ENCODE measurements at places on chromosomes 1 and 21.

- no peak for DNase-seq
These were observed 193.1 kb upstream of the DAB1 start for GRCh38 chr1:57616921-57617320.

- no peak for DNase-seq
These were observed 52.4 kb downstream of the TOR1AIP2 start for GRCh38 chr1:179825206-179825605.

GRCh38 chr1:97412737-97413136 is 508.1 kb downstream of the DPYD start:
- no peak for DNase-seq

GRCh38 chr1:25799935-25800702 is at the start of gene SELENON:
Gene SELENON (plus strand): TSS chr1:25800193. CDS start chr1:25800231, 38 bp downstream.
- no peak for DNase-seq

- DNase-seq = no peak
These were observed at the start of gene SDC3 for GRCh38 chr1:30908696-30909364. Gene SDC3 (minus strand): TSS chr1:30908758. CDS start chr1:30908586, 172 bp downstream.

GRCh38 chr1:38489844-38490270 is 369.7 kb downstream of the RRAGC start:
- no peak for DNase-seq

DNA sequence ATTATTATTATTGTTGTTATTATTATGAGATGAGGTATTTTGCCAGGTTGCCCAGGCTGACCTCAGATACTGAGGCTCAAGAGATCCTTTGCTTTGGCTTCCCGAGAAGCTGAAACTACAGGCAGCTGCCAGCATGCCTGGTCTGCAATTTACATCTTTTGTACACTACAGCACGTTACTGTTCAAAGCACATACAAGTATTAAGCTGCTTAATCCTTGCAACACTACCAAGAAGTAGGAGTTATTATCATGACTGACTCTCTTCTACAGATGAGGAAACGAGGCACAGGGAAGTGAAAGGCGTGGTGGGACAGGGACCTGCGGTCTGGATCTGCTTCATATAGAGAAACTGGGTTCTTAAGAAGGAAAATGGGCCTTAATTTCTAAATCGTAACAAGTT is 11.6 kb downstream of the ERG start:
- DNase-seq = no peak

DNA sequence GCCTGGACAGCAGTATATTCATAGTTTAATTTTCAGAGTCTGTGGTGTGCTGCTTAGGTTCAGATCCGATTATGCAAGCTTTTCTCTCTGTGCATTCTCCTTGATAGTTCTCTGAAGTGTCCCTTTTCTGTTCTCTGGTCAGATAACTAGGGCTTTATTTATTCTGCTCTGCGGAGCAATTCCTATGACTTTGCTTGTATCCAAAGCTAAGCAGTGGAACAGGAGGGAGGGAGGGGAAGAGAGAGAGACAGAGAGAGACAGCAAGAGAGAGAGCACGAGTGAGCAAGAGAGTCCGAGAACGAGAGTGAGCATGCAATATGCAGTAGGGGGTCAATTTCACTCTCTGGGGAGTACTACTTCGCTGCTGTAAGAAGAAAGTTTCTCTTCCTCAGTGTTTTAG is 113.3 kb downstream of the XPR1 start:
- DNase-seq = no peak

DNA sequence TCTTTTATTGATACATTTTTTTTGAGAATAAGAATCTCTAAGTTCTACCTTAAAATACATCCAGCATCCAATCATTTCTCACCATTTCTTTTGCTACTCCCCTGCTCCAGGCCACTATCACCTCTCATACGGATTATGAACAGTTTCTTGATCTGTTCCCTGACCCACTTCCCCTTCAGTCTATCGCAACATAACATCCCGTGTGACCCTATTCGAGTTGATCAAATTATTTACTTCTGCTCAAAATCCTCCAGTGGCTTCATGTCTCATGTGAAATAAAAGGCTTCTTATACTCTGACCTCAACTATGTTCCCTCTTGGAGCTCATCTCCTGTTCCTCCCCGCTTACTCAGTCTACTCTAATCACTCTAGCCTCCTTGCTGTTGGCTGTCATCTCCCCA is 5.2 kb downstream of the ALG14 start:
- no peak for DNase-seq

DNA sequence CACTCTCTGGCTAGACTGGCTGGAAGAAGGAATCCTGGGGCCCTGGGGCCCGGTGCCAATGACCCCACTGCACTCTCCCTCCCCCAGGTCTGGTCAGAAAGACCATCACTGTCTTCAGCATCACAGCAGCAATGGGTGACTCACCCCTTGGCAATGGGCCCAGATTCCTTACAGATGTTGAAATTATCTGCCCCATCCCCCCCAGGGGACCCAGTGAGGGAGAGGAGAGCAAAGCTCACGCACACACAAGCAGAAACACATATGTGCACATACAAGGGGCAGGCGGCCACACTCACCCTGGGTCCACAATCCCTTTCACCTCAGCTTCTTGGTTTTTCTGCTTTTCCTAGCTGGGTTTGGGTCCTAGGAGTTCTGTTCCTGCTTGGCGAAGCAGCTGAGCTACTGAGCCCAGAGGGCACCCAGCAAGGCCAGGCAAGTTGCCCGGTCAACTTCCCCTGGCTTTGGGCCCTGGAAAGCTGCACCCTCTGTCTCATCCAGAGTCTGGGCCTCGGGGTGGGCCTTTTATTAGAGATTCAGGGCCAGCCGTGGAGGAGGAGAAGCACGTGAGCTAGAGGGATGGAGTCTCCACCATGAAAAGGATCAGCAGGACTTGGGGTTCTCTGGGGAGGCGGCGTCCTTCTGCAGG is 2.6 kb downstream of the COL16A1 start:
- DNase-seq = no peak

- no peak for DNase-seq
These were observed 154.0 kb upstream of the WNT4 start for GRCh38 chr1:22296701-22297591.

GRCh38 chr21:31909153-31910073 is 36.6 kb downstream of the HUNK start:
- DNase-seq = no peak

GRCh38 chr1:230120921-230121381 is 53.9 kb downstream of the GALNT2 start:
- no peak for DNase-seq

DNA sequence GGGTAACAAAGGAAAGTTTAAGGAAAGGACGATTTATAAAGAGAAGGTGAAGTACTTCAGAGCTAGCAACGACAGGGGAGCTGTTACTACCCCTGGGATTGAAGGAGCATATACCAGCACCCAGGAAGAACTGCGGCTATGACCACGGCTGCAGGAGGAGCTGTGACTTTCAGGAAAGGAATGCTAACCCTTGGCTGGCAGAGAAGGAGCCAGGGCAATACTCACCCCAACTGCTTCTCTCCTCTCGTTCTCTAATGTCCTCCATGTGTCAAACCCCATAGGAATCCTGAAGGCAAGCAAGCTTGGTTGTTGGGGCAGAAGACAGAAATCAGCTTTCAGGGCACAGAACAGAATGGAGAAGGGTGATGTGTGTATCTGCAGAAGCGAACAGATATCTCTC is 120.5 kb downstream of the TMEM53 start:
- no peak for DNase-seq

DNA sequence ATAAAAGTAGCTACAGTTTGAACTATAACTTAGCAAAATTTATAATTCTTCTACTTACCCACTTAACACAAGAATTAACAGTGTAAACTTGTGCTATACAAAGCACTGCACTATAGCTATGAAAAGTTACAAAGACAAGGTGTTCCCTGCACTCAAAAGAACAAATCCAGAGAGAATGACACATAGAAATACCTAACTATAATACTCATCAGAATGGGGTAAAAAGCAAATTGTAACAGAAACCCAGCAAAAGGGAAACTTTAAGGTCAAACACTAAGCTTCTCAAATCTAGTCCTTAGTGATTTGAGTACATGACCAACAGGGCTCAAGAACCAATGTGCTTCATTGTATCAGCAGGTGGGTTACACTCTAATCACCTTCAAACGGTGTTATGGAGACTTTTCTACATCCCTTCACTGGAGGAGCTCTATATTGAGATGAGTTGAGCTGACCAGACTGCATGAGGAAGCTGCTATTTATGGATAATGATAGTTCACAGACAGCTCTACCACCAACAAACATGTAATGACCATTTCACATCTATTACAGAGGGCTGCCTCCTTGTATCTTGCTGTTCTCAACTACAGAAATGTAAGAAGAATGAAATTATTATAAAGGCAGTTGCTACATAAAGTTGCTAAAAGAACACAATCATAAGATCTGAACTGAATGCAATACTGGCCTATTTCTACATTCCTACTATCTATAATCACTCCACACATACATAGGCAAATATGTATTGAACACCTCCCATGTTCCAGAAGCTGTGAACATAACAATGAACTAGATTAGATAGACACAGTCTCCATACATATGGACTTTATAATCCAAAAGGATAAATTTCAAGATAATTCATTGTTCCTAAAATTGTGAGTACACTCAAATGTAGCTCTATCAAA is 47.6 kb downstream of the PIK3R3 start:
- DNase-seq = no peak

DNA sequence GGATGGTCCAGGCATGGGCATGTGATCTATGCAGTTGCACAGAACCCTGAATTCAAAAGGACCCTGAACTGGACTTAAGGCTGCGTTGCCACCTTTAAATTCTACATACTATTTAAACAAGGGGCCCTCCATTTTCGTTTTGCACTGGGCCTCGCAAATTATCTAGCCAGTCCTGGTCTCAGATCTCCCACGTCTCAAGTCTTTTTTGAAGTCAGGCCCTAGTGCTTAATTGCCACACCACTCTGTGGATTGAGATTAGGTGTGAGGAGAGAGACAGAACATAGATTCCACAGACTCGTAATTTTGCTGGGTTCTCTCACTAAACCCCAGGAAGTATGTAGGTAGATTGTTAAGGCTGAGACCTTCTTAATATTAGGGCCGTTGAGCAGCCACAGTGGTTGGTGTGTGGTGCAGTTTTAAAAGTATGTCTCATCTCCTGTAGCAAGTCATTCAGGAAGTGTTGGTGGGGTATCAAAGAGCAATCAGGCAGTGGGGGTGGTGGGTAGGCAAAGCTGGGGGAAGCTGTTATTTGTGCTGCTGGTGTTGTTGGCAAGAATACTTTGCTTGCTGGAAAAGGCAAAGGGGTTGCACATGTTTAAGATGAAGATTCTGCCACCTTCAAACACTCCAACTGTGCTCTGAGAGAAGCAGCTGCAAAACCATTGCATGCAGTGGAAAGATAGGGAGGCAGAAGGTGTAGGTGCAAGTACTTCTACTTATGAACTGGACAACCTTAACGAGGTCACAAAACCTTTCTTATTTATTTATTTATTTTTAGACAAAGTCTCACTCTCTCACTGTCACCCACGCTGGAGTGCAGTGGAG is 11.2 kb downstream of the CD84 start:
- peak; percentile 48 for DNase-seq

DNA sequence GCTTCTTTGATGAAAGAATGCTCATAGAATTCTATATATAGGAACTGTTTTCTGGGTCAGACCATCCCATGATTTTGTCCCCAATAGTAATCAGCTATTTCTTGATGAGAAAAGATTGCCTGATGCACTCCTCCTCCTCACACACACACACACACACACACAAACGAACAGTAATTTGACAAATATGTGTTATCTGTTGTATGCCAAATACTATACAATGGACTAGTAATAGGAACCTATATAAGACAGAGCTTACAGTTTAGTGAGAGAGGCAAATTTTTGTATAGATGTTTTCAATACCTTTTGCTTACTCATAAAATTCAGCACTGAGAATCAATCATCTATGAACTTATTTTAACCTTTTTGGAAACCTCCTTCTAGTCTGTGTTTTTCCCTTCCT is 76.8 kb downstream of the PLA2G4A start:
- DNase-seq = no peak

- no peak for DNase-seq
These were observed 19.8 kb downstream of the SMIM12 start for GRCh38 chr1:34839526-34840305.

DNA sequence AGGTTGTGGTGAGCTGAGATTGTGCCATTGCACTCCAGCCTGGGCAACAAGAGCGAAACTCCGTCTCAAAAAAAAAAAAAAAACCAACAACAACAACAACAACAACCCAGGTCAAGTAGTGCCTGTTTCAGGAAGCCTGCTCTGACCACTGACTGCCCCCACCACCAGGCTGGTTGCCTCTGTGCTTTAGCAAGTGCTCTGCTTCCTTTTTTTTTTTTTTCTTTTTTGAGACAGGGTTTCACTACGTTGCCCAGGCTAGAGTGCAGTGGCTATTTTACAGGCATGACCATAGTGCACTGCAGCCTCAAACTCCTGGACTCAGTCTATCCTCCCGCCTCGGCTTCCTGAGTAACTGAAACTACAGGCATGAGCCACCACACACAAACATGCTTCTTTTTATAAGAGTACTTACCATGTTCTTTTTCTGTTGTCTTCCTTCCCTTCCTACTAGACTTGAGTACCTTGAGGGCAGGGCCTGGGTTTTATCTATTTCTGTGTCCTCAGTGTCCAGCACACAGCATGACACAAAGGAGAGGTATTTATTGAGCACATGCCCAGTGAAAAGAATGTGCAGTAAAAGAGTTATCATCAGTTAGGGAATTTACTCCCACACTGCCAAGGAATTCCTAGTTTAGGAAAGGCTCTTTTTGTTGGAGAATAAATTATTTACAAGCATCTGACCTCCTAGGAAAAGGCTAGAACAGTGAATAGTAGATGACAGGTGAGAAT is 9.9 kb upstream of the COA7 start:
- DNase-seq = no peak

DNA sequence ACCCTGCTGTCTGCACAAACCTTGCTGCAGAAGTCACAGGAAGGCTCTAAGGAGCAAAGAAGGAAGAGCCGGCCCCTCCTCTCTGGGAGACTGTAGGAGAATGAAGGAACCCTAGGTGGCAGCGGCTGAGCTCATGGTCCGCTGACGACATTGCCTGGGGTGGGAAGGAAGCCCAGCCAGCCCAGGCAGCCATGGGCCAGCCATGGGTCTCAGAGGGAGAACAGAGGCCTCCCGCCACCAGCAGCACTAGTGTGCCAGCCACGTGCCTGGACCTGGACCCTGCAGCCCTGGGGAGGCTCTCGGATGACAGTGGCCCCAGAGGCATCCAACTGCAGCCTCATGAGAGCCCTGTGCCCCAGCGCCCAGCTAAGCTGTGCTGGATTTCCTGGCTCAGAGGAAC is 49.2 kb upstream of the POFUT2 start:
- no peak for DNase-seq

DNA sequence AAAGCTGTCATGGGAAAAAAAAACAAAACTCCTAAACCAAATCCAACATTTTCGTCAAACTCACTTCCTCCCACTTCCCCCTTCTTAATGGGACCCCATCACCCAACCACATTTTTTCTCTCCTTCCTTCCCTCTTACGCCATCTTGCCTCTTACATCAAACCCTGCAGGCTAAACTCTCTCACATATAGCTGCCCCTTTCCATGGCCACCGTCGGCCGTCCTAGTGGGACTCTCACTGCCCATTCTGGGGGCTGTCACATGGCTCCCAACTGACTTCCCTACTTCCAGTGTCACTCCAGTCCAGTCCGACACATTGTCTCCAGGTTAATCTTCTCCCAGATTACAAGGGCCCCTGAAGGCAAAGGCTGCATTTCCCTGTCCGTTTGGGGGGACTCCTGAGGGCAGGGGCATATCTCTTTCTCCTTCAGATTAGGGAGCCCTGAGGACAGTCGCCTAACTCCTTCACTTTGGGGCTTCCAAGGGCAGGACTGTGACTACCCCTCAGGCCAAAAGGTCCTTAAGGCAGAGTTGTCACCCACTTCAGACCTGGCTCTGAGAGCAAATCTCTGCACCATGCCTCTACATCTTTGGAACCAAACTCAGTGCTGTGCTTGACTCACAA is 658 bp downstream of the UBXN11 start:
- no peak for DNase-seq

GRCh38 chr1:110434946-110435345 is 16.0 kb upstream of the PROK1 start:
- DNase-seq = no peak
